Ovary (tissue), 10 donors: ENCODE measurements at places on chromosomes 16 and 17. TPM values are rescaled to one million over a fixed set of nuclear protein-coding genes. Genes with fewer than 3 reads are reported as not detected.

BAIAP3 gene
- total RNA-seq = 1.1 TPM

RASL10B gene
- 14.8 TPM for total RNA-seq

DNA sequence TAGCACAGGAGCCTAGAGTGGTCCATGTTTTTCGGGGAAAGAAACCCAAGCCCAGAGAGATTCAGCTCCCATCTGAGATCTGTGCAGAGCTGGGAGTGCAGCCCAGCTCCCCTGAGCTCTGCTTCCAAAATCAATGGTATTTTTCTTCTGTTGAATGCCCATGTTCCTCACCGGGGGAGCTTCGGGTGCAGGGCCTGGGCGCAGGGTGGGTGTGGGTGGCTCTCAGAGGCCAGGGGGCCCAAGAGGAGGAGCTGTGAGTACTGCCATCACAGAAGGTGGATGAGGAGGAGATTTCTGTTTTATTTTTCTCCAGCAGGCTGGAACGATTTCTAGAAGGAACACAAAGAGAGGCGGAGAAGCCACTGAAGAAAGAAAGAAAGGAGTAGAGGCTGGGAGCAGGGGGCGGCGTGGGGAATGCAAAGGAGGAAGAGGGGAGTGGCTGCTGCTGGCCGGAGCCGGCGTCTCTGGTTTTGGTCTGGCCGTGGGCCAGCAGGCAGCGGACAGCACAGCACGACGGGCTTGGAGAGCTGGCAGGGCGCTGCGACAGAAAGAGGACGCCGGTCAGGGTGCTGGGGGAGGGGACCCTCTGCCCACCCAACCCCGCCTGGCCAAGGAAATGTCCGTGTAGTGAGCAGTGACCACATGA, 76.2 kb upstream of the KSR1 start:
- no peak overlapping the region for H3K27ac ChIP-seq
- H3K4me3 ChIP-seq = peak overlapping the region; percentile 30
- peaks cover 7% of the 10 kb centered on the region for H3K4me1 ChIP-seq
- H3K27me3 ChIP-seq = no peaks in the 10 kb centered on the region

GRCh38 chr17:35170968-35171771, 23.0 kb downstream of the SLC35G3 start:
- H3K4me3 ChIP-seq = no peak overlapping the region
- H3K4me1 ChIP-seq = no peaks in the 10 kb centered on the region
- DNase-seq = no peak
- H3K36me3 ChIP-seq = no peaks in the 10 kb centered on the region
- no peak overlapping the region for H3K27ac ChIP-seq
- no peaks in the 10 kb centered on the region for H3K27me3 ChIP-seq

- no peak for DNase-seq
- no peaks in the 10 kb centered on the region for H3K36me3 ChIP-seq
- no peaks in the 10 kb centered on the region for H3K27me3 ChIP-seq
Measured at GRCh38 chr17:78252111-78252634, 20.7 kb downstream of the TMEM235 start.

EME1 gene
- total RNA-seq = 0.46 TPM

ABCA9 gene
- total RNA-seq = 103 TPM

SDR42E2 gene
- total RNA-seq = 0.32 TPM
